KG1 (cell line): ENCODE measurements at places on chromosomes 4 and X.

DNA sequence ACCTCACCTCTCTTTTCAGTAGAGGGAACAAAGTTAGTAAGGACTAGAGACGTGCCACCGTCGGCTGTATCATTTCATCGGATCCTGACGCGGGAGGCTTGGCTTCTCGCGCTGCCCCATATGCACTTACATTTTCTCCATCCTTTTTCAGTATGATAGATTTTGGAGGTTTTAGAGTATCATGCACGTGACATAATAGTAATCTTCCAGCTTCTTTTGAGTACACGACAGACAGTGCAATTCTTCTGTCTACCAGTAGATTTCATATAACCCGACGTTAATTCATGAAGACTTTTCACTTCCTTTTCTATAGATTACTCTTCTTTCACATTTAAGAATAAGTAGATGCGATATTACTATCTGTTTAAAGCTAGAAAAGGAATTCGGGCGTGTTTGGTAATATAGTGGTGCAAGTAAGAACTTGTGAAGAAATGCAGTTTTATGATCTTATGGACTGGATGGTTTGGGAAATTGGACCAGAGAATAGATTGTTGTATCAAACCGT, 1.0 kb downstream of the CDS1 start:
- DNase-seq = no peak

GRCh38 chrX:97797076-97797475, 913.4 kb downstream of the RPA4 start:
- no peak for DNase-seq

- no peak for DNase-seq
Observed at GRCh38 chr4:101287324-101287723, 60.0 kb downstream of the PPP3CA start.

GRCh38 chrX:23854945-23855344, 52.8 kb downstream of the APOO start:
- DNase-seq = no peak

DNA sequence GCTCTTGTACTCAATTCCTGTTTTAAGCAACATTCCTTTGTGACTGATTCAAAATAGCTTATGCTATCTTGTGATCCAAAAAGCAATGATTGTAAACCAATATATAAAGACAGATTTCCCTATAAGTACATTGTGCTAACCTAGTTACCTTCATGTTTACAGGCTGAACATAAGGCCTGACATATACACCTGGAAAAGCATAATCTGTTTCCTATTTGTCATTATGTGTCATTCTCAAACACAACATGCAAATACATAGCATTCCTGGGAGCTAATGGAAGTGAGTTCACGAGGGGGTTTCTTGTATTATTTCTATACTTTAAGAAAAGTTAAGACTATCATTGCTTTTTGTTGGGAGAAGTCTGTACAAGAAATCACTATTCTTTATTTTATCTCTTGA, 638.1 kb upstream of the AGA start:
- DNase-seq = no peak

GRCh38 chrX:69718102-69718501, 102.2 kb downstream of the EDA start:
- no peak for DNase-seq

- no peak for DNase-seq
Observed at GRCh38 chr4:56414135-56414670, 21.2 kb downstream of the PPAT start.

DNA sequence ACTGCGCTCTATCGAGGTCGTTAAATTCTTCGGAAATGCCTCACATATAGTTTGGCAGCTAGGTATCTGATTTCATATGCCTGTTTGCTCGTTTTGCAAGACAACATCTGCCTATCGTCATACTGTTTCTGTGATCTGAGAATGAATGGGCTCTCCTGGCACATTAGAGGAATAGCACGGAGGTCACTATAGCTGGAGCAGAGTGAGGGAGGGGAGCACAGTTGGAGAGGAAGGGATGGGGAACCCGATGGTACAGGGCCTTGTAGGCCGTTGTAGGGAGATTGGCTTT, 552 bp downstream of the IKBKG start:
- no peak for DNase-seq

GRCh38 chrX:28880136-28880535, 292.9 kb downstream of the IL1RAPL1 start:
- DNase-seq = no peak

DNA sequence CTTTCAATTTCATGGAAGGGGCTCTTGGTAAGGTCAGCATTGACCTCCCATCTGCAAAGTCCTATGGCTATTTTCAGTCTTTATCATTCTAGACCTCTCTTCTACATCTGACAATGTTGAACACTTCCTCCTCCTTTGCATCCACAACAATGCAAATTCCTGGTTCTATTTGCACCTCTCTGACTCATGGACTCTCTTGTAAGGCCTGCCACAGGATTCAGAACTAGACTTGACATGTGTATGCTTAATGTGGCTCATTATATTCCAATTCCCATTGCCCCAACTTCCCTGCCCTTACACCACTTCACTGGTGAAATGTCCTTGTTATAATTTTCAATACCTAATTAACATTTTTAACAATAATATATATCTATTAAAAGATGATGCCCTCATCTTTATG, 314.3 kb upstream of the FGF13 start:
- DNase-seq = no peak

- DNase-seq = no peak
Observed at GRCh38 chrX:73490661-73491060, 43.8 kb downstream of the CDX4 start.

- no peak for DNase-seq
Observed at GRCh38 chr4:740656-741282, 35.1 kb downstream of the PCGF3 start.

DNA sequence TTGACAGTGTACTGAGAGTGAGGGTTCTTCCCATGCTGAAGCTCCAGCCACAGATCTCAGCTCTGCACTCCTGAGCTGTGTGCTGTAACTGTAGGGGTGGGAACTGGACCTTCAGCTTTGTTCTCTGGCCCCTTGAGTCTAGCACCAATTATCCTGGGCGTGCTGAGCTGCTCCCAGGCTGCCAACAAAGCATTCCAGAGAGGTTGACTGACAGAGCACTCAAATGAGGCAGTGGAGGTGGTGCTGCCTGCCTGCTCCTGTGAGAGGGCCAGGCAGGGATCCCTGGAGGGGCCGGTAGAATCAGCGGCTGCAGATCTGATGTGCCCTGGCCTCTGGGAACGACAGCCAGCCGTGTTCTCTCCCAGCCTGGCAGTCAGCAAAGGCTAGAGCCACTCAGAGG, 375.7 kb upstream of the AADAT start:
- DNase-seq = no peak

DNA sequence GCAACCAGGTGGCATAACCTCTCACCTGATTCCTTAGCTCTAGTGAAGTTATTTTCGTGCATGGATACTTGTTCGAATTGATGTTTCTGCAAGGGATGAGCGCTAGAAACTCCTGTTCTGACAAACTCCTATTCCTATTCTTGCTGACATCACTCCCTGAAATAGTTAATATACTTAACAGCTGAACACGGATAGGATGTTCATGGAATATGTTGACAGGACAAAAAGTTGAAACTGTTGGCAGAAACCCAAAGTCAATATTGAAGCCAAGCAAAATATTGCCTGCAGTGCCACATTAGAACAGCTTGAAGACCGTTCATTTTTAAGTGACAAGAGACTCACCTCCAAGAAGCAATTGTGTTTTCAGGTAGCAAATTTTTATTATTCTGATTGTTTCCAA, at the start of gene KLKB1:
KLKB1 (plus strand) TSS at position 287 of the 400 bp plus-strand sequence. CDS start 689 bp downstream, outside the sequence.
- DNase-seq = no peak

DNA sequence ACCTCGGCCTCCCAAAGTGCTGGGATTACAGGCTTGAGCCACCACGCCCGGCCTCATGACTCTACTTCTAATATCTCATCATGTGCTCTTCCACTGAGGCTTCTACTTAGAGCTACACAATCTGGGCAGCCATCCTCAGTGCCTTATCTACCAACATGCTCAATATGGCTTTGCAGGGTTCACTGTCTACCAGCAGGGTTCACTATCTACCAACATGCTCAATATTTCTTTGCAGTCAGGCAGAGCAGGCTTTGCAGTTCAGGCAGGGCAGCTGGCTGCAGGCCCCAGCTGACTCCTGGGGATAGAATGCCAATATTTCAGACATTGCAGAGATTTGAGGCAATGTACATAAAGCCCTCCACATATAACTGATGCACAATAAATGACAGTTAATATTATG, 47.5 kb downstream of the PKD2 start:
- no peak for DNase-seq

DNA sequence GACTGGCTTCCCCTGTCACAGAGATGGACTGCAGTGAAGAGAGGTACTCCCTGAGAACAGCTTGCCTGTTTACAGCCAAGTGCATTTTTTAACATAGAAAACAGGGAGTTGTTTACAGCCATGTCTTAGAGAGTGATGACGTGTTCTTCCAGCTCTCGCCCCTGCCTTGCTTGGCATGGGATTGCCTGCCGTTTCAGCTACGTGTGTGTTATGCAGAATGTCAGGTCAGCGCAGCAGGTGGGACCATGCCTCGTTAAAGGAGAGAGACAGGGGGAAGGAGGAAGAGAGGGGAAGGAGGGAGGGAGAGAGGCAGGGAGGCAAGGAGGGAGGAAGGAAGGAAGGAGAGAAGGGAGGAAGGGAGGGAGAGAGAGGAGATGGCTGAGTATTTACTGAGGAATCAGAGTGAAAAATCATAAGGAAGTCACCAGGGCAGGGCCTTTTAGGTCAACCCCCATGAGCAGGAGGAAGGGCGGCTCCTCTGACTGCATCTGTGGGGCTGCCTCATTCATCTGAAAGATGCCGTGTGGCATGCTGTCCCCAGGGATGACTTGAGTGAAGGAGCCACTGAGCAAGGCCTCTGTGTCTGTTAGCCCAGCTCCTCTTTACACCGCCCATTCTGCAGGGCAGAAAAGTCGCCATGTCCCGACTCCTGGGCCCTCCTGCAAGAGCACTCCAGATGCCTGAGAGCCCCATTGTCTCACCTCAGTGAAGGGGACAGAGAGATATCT, 139.7 kb upstream of the PSAPL1 start:
- DNase-seq = no peak
